ENCODE measurements at places on chromosomes 7 and 10.

- no peak for DNase-seq
Measured at GRCh38 chr7:96316949-96317348, 4.9 kb downstream of the SLC25A13 start.

DNA sequence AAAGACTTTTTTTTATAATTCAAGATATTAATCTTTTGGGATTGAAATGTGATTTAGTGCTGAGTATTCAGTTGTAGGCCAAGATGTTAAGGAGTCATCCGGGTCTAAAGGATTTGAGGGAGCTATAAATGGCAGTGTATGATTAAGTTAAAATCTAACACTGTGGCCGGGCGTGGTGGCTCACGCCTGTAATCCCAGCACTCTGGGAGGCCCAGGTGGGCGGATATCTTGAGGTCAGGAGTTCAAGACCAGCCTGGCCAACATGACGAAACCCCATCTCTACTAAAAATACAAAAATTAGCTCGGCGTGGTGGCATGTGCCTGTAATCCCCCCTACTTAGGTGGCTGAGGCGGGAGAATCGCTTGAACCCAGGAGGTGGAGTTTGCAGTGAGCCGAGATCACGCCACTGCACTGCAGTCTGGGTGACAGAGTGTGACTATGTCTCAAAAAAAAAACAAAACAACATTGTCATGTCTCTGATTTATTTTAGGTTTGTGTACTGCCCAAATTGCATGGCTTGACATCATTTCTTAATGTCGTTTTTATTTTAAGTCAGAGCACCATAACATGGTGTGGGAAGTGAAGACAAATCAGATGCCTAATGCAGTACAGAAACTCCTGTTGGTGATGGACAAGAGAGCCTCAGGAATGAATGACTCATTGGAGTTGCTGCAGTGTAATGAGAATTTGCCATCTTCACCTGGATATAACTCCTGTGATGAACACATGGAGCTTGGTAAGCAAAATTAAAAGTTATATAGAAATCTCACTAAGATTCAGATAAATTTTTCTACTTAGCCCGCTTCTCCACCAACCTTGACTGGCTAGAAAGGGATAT is 10.7 kb downstream of the HBP1 start:
- DNase-seq, result no peak

DNA sequence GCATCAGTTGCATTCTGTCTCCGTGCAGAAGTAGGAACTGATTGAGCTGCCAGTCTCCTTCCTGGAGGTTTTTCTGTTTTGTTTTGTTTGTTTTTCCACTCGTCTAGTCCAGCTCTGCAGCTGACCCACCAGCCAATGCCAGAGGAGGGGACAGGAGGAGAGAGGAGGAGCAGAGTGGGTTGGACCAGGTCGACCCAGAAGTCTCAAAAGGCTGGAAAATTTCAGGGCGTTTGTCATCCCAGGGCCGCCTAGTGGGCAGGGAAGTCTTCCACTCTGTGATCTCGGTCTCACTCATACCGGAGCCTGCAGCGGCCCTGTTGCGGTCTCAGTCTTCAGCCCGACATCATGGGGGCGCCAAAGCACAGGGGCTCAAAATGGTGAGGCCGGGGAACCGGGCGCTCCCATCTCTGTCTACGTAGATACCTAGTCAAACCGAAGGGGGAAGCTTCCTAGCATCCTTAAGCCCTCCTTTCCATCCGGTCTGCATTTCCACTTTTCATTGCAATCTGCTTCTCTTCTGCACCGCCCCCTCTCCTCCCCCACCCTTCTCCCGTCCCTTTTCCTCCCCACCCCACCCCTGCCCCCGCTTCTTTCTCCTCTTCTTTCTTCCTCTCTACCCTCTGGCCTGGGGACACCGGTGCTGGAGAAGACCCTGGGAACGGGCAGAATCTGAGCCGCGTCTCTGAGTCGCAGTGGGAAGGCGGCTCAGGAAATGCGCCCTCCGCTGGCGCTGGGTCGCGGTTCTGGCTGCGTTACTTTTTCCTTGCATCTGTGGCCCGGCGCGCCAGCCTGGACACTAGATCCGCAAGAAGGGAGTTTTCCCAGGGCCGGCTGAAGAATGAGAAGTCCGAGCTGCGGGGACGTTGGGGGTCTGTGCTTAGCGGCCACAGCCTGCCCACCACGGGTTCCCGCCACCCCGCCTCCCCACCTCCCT is 16.2 kb upstream of the PAX2 start:
- DNase-seq, result no peak

- DNase-seq, result no peak
Measured at GRCh38 chr7:72196176-72196575, 216.0 kb downstream of the CALN1 start.

GRCh38 chr7:174716-175115 is 17.7 kb upstream of the FAM20C start:
- DNase-seq, result no peak

DNA sequence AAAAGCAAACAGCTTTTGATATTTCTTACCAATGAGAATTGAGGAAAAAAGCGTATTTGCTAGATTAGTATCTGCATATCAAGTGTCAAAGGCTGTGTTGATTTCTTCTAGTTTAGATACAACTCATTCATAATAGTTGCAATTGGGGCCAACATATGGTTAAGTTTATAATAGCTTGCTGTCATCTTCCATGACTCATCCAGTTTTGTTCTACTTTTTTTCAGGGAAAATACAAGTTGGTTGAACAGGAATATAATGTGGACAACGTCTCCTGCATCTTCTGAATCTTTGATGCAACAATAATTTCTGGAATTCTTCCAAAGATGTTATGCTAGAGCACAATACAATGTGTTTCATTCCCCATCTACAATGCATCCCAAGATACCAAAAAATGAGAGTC is 182.0 kb downstream of the THSD7A start:
- no peak for DNase-seq

- no peak for DNase-seq
Measured at GRCh38 chr7:155289949-155290501, 7.7 kb upstream of the INSIG1 start.

DNA sequence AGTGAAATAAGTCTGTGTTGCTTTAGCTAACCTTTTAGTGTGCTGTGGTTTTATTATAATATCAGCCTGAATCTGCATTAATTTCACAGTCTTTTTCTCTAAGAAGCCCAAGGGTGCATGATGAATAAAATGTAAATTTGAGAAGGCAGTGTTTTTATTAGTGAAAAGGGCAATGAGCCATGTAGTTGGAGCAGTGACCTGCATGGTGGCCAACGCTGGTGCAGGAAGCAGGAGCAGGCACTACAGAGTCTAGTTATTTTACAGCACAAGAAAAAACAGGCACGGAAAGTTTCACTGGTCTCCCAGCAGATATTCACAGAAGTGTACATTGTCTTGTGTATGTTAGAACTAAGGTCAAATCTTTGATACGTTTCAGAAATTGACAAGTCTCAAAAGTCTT is 247.8 kb downstream of the CELF2 start:
- no peak for DNase-seq

GRCh38 chr10:99339077-99339476 is 9.9 kb downstream of the CNNM1 start:
- DNase-seq, result no peak

DNA sequence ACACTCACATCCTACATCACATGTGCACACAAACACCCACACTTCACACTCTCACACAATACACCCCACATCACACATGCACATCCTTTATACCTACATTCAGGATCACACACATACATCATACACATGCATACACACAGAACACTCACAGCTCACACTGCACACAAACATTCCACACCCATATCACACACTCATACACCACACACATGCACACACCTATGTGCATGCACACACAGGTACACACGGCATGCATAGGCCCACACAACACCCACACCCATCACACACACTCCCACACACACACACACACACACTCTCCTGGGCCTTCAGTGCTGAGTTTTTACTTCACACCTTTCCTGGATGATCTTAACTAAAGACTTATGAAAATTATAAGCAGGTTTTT is 220.5 kb downstream of the DNAJB6 start:
- no peak for DNase-seq

DNA sequence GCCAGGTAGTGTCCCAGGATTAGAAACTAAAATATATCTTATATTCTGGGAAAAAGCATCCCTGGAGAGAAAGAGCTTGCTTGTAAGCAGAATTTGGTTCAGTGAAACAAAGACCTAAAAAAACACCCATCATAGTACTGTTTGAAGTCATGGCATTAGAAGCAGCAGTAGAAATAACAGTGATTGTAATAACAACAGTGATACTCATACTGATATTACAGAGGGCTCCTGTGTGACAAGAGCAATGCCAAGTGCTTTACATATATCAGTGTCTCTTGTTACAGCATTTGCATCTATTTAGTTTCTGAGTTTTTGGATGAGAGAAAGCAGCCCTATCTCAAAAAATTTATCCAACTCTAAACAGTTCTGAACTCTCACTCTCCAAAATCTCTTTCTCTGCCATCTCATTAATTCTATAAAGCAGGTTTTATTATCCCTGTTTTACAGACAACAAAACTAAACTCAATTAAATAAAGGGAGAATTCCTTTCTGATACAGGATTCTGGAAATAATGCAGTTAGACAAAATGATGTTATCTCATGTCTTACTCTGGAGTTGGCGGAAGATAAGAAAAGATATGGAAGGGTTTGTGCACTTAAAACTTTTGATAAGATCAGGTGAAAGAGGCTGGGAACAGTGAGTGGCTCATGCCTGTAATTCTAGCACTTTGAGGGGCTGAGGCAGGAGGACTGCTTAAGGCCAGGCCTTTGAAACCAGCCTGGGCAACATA is 146.5 kb upstream of the AOAH start:
- DNase-seq, result no peak

- no peak for DNase-seq
Measured at GRCh38 chr7:47438411-47439029, 143.4 kb downstream of the TNS3 start.

GRCh38 chr7:30321089-30321881 is 36.9 kb downstream of the ZNRF2 start:
- DNase-seq, result no peak

GRCh38 chr10:118798231-118798662 is 43.5 kb upstream of the CACUL1 start:
- DNase-seq, result no peak

DNA sequence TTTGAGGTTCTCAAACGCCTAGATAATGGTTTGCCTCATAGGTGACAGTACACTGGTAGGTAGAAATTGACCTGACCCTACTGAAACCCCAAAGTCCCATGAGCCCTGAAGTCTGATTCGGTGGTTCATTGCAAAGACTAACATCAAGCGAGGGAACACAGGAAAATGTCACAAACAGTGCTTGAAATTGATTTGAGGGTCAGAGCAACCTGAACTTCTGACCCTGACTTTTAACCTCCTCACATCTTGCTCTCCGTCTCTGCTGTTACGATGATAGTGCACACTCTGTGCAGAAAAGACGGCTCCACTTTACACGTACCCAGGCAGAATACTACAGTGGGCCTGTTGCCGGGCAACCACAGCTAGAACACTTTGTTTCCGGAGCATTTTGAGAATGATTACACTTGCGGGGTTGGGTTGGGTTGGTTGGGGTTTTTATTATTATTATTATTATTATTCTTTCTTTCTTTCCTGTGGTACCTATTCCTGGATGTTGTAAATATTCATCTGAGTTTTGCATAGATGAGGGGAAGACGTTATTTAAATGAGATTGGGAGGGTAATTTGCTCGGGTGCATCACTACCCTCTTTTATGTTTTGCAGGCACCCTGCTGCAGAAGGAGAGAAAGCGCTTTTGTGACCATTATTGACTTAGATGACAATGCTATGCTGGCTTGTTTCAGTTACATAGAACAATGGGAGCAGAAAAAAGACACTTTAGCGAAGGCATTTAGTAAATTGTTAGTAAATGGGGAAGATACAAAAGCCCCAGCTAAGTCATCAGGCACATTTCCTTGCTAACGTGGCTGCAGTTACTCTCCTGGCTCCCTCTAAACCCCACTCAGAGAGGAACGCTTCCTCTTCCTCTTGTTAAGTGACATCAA is 438.1 kb upstream of the NRP1 start:
- no peak for DNase-seq

DNA sequence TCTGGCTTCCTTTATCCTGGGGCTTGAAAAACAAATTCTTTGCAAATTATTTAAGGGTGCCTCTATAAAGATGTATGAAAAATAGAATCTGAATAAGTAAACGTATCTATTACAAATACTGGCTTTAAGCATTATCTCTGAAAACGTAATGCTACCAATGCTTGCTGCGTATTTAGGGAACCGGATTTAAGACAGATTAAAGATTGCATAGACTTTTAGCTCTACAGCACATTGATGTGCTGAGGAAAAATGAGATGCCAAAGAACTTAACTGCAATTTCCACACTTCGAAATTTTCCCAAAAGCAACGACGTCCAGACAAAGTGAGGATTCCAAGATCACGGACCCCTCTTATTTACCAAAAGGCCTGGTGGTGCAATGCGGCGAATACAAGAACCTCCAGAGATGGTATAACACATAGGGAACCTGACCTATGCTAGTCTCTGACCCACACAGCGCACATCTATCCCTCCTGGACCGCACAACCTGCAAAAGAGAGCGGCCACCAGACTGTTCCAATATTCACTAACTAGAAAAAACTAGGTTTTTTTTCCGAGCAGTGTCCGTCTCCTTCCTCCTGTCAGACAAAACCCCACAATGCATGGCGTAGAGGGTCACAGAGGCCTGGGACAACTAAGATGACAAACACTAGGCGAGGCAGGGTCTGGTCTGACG is 34.3 kb upstream of the PHF14 start:
- no peak for DNase-seq

- no peak for DNase-seq
Measured at GRCh38 chr10:50629495-50630122, 5.9 kb upstream of the SGMS1 start.

- DNase-seq, result no peak
Measured at GRCh38 chr7:41503438-41503837, 199.5 kb downstream of the INHBA start.

GRCh38 chr10:67173787-67174186 is 248.0 kb downstream of the LRRTM3 start:
- DNase-seq, result no peak

- no peak for DNase-seq
Measured at GRCh38 chr10:16992611-16993119, 136.9 kb downstream of the CUBN start.

GRCh38 chr7:75650681-75651080 is 88.1 kb downstream of the HIP1 start:
- DNase-seq, result no peak

All from stimulated activated CD4-positive, alpha-beta T cell treated with anti-CD3 and anti-CD28 coated beads, Interleukin-4, amount 100 ng/mL, for 4 hours (primary cell).